Spleen (tissue), 13 donors: ENCODE measurements at places on chromosomes 16 and 17. TPM values are rescaled to one million over a fixed set of nuclear protein-coding genes. Genes with fewer than 3 reads are reported as not detected.
A peak's percentile ranks its signal among the peaks of the same experiment; 100 is the strongest.

Gene LRRC36
- total RNA-seq: not detected

Gene RHBDL1
- total RNA-seq: 0.43 TPM

Gene EPOP
- 3.4 TPM for total RNA-seq

Gene OR1A1
- not detected for total RNA-seq

Gene KRTAP2-1
- total RNA-seq: not detected

Gene OSGIN1
- 9.6 TPM for total RNA-seq

Gene YPEL3
- 196 TPM for total RNA-seq

DNA sequence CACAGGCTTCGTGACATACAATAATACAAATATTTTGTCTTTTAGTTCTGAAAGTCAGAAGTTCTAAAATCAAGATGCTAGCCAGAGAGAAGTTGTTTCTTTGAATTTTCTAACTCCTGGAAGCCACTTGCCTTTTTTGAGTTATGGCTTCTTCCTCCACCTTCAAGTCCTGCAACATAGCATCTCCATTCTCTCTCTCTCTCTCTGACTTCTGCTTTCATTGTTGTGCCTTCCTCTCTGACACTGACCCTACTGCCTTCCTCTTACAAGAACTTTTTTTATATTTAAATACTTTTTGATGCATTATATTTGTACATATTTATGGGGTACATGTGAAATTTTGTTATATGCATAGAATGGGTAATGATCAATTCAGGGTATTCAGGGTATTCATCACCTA lies 205.9 kb downstream of the MAP2K6 start:
- H3K4me3 ChIP-seq: no peak overlapping the region
- no peaks in the 10 kb centered on the region for H3K36me3 ChIP-seq

- no peak for DNase-seq
- H3K27ac ChIP-seq: no peak overlapping the region
- H3K4me3 ChIP-seq: no peak overlapping the region
- no peaks in the 10 kb centered on the region for H3K4me1 ChIP-seq
- no peaks in the 10 kb centered on the region for H3K27me3 ChIP-seq
- no peaks in the 10 kb centered on the region for H3K36me3 ChIP-seq
These were observed 8.0 kb upstream of the MYH13 start for GRCh38 chr17:10380631-10381408.

DNA sequence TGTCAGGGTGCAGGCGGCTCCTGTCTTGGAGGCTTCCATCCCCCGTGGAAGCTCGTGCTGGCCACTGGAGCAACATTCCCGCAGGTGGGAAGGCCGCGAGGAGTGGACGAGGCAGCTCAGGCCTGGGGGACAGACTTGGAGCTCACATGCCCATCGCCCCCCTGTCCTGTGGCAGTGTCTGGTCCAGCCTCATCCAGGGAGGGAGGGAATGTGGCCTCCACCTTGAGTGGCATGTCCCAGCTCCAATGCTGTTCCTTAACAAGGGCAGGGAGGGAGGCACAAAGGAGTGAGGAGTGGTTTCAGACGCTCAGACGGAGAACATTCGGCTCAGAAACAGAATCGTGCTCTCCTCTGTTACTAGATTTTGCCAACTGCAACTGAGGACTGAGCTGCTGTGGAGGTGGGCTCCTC lies 159.4 kb upstream of the CHMP6 start:
- no peaks in the 10 kb centered on the region for H3K36me3 ChIP-seq
- no peak overlapping the region for H3K4me3 ChIP-seq
- H3K27me3 ChIP-seq: no peaks in the 10 kb centered on the region
- H3K27ac ChIP-seq: peak overlapping the region; percentile 86
- peaks cover 8% of the 10 kb centered on the region for H3K4me1 ChIP-seq
- DNase-seq: no peak

DNA sequence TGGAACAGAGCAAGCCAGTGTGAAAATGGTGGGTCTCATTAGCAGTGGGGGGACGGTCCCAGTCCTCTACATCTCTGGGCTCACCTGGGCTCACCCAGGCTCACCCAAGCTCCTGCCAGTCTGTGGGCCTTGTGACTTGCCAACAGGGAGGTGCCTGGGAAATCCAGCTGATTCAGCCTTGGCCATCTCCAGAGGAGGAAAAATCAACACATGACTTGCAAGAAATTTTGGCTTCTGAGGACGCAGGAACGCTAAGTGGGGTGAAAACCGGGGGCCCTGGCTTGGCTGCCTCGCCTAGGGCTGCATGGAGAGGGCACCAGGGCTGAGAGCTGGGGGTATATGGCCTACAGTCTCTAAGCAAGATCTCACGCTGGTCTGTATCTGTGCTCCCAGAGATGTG lies 47.7 kb downstream of the VAC14 start:
- H3K36me3 ChIP-seq: peaks cover 86% of the 10 kb centered on the region
- H3K4me1 ChIP-seq: peaks cover 25% of the 10 kb centered on the region
- H3K27me3 ChIP-seq: no peaks in the 10 kb centered on the region
- no peak overlapping the region for H3K4me3 ChIP-seq
- DNase-seq: peak; percentile 42

DNA sequence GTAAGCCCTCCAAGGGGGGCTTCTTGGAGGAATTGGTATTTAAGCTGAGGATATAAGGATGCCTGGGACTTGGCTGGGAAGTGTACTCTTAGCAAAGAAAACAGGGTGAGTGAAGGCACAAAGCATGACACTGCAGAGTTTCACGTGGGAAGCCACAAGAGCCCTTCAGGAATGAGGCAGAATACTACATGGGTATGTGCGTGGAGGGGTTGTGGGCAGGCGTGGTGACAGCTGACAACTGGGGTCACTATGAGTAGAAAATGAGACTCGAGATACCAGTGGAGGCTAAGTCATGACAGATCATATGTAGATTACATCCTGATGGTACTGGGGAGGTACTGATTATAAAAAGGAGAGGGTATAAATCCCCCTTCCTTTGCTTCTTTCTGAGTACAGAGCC lies 78.1 kb upstream of the XYLT1 start:
- no peaks in the 10 kb centered on the region for H3K36me3 ChIP-seq
- H3K27ac ChIP-seq: no peak overlapping the region
- no peak overlapping the region for H3K4me3 ChIP-seq
- DNase-seq: no peak
- no peaks in the 10 kb centered on the region for H3K27me3 ChIP-seq
- H3K4me1 ChIP-seq: no peaks in the 10 kb centered on the region

- H3K4me3 ChIP-seq: no peak overlapping the region
- no peak for DNase-seq
- no peaks in the 10 kb centered on the region for H3K36me3 ChIP-seq
- H3K27ac ChIP-seq: no peak overlapping the region
- H3K4me1 ChIP-seq: no peaks in the 10 kb centered on the region
- H3K27me3 ChIP-seq: no peaks in the 10 kb centered on the region
These were observed 19.9 kb downstream of the SP2 start for GRCh38 chr17:47915776-47916398.

GRCh38 chr17:70292366-70292765 lies 123.0 kb downstream of the KCNJ2 start:
- DNase-seq: no peak
- no peak overlapping the region for H3K4me3 ChIP-seq
- H3K4me1 ChIP-seq: peaks cover 15% of the 10 kb centered on the region
- H3K36me3 ChIP-seq: no peaks in the 10 kb centered on the region
- no peak overlapping the region for H3K27ac ChIP-seq
- H3K27me3 ChIP-seq: no peaks in the 10 kb centered on the region

GRCh38 chr16:893360-893759 lies 77.4 kb downstream of the LMF1 start:
- no peaks in the 10 kb centered on the region for H3K4me1 ChIP-seq
- H3K36me3 ChIP-seq: peaks cover 59% of the 10 kb centered on the region
- H3K27ac ChIP-seq: no peak overlapping the region
- no peak for DNase-seq
- no peak overlapping the region for H3K4me3 ChIP-seq

- DNase-seq: no peak
- no peak overlapping the region for H3K4me3 ChIP-seq
- peaks cover 60% of the 10 kb centered on the region for H3K27me3 ChIP-seq
- H3K4me1 ChIP-seq: peaks cover 72% of the 10 kb centered on the region
- no peaks in the 10 kb centered on the region for H3K36me3 ChIP-seq
These were observed 19.7 kb downstream of the BAHCC1 start for GRCh38 chr17:81414756-81415516.
